ENCODE measurements at places on chromosomes 4 and X. TPM values are rescaled to one million over a fixed set of nuclear protein-coding genes. Genes with fewer than 3 reads are reported as not detected.

The IL2RG gene
- 6.1 TPM for total RNA-seq

The SMIM31 gene
- not detected for total RNA-seq

The CABS1 gene
- not detected for total RNA-seq

GRCh38 chr4:101306764-101307615 is 40.3 kb downstream of the PPP3CA start:
- no peak for DNase-seq

DNA sequence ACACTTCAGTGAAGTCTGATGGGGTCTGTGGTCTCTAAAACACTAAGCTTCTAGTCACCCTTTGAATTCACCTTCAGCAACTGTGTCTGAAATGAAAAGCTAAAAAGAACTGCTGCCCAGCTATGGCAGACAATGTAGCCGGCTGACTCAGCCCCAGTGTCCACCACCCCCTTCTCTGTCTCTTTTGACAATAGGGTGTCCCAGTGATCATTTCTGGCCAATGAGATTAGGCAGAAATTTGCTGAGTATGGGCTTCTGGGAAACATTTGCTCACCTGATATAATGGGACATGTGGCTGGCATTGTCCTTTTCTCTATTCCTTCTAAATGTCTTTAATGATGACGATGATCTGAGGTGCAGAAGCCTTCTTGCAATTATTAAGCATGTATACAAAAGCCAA is 20.6 kb downstream of the IGFBP7 start:
- no peak for DNase-seq

DNA sequence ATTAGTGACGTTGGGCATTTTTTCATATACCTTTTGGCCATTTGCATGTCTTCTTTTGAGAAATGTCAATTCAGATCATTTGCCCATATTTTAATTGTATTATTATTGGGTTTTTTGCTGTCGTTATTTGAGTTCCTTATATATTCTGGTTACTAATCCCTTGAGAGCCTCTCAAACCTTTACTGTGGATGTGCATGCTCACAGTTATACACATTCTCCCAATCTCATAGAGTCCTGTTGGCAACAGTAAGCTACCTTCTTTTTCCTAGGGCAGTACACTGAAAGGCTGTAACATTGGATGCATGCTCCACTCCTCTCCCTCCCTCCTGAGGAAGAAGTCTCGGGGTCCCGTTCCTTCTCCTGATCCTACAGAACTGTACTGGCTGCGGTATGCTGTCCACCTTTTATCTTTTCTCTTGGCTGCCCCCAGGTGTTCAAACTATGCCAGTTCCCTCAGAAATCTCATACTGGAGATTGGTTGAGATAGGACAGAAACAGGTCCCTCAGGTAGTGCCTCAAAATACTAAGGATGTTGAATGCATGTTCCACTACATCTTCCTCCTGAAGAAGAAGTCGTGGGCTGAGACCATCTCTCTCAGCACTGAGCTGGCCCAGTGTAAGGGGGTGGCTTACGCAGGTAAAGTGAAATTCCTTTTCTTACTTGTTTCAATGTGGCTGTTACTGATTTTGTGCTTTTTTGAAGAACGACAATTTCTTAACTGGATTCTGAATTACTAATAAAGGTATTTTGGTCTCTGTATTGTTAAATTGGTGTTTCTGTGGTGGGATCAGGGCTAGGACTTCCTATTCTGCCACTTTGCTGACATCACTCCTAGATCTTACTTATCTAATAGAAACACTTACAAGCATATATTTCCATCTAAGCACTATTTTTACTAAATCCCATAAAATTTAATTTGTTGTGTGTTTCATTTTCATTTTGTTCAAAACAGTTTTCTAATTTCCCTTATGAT is 145.4 kb upstream of the HUWE1 start:
- DNase-seq: peak; percentile 15

GRCh38 chrX:147376601-147377422 is 534.9 kb upstream of the FMR1 start:
- DNase-seq: peak; percentile 1

GRCh38 chr4:130110189-130110588 is 1014.2 kb downstream of the C4orf33 start:
- no peak for DNase-seq

DNA sequence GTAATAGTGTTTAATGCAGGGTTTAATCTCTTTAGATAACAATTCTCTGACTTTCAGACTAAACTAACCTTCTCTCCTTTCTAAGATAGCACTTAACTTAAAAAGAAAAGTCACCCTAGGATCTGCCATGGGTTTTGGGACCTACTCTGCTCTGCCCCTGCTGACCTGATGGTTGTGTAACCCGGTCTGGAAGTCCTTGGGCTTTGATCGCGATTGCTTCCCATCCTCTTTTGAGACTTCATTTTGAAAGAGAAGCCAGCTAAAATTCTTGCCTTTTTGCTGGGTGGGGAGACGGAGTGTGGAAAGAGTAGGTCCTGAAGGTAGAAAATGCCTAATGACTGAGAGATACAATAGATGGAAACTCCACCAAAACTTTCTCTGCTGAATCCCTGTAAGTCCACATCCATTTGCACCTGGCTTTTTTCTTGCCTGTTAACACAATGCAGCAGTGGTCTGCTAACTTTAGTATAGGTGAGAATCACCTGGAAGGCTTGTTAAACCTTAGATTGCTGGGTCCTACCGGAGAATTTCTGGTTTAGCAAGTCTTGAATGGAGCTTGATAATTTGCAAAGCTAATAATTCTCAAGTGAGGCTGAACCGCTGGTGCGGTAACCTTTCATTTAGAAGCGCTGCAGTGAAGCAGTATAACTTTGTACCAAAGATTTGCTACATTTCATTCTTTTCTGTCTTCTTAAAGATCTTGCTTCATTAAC is 45.6 kb upstream of the CCSER1 start:
- peak; percentile 12 for DNase-seq

GRCh38 chr4:122701965-122702364 is 30.5 kb upstream of the BBS12 start:
- no peak for DNase-seq

- no peak for DNase-seq
Observed at GRCh38 chrX:123803331-123803983, 56.4 kb upstream of the XIAP start.

- DNase-seq: no peak
Observed at GRCh38 chr4:176272799-176273198, 3.8 kb upstream of the ASB5 start.

DNA sequence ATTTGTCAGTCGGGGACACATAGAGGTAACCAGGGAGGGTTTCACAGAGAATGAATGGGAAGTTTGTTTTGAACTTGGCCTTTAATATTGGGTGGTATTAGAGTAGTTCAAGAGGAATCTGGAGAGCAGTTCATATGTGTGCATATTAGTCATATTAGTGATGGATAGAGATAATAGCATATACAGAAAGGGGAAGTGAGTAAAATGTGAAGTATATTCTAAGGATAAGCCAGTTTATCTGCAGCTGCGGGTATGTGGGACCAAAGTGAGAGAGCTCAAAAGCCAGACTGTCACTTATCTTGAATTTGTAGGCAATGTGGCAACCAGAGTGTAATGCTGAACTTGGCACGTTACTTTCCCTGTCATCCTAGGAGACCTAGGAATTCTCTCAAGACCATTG is 169.9 kb downstream of the AFF2 start:
- DNase-seq: no peak

- DNase-seq: no peak
Observed at GRCh38 chr4:141610365-141610764, 26.0 kb upstream of the IL15 start.

DNA sequence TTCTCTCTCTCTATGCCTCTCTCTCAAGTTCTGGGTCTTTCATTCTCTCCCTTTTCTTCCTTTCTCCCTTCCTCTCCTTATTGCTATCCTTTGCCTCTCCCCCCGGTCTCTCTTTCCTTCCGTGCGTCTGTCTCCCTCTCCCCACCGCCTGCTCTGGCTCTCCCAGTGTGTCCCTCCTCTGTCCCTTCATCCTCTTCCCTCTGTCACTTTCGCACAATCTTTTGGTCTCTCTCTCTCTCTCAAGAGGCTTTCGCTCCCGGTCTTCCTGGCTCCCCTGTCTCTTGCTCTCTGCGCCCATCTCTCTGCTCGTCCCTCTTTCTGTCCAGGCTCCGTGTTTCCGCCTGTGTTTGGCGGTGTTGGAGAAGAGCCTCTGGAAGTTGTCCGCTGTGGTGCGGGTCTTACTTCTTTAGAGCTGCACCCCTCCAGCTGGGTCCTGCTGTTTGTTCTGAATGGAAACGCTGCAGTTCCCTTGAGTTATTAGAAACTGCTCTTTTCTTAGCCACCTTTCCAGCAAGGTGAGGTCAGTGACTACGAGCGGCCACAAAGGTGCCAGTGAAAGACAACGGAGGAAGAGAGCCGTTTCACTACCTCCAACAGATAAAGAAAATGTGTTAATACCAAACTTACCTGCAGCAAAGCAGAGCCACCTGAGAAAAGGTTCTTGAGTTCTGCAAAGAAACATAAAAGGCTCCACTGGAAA is 1.1 kb downstream of the BMPR1B start:
- peak; percentile 2 for DNase-seq

DNA sequence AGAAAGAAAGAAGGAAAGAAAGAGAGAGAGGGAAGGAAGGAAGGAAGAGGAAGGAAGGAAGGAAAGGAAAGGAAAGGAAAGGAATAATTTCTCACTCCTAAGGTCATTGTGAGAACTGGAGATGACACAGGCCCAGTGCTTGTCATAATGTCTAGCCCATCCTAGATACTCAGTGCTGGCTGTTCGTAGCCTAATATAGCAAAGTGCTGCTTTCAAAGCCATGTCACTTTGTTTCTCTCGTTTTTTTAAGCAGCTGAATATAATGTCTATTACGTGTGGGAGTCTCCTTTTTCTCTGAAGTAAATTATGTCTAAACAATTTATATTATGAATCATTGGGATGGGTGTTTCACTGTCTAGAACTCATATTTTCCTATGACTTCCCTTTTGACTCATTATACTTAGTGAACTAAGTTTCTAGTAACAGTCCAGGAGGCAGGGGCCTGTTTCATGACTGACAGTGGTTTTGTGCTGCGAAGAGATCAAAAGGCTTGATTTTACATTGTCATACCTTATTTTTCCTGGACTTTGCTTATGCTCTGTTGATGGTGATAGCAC is 327.0 kb upstream of the ZFP42 start:
- no peak for DNase-seq

DNA sequence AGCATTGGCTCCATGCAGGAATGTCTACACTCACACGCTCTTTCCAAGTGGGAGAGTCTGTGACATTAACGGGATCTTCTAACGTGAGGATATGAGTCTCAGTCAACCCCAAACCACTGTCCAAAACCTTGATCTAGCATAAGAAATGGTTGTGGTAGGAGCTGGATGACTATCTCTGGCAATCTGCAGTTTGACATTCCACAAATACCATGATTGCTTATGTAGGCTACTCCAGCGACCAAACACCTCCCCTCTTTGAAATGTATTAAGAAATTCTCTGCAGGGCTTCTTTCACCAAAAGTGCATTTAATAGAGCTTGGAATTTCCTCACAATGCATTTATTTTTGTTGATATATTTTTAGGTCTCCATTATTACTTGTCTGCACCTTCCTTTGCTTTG is 14.1 kb upstream of the STX18 start:
- no peak for DNase-seq

GRCh38 chrX:118346258-118347094 is 570 bp downstream of the WDR44 start:
- peak; percentile 30 for DNase-seq

The GCNA gene
- 3.6 TPM for total RNA-seq

- DNase-seq: no peak
Observed at GRCh38 chr4:172997856-172998255, 170.8 kb upstream of the GALNT7 start.

DNA sequence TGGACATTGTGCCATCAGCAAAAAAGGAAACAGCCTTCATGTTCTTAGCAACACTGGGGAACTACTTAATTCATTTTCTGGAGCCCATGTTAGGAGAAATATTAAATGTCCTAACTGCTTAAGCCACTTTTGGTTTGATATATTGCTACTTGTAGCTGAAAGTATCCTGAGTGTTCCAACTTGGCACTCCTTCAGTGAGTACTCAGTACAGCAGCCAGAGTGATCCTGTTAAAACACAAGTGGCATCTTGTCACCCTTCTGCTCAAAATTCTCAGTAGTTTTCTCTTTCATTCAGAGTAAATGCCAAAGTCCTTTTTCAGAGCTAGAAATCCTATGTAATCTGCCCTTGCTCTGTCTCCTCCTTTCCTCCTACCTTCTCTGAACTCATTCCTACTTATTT is 522.0 kb downstream of the GRID2 start:
- DNase-seq: peak; percentile 41

- no peak for DNase-seq
Observed at GRCh38 chr4:187608001-187608421, 387.6 kb upstream of the ZFP42 start.

The TEC gene
- total RNA-seq: 3.6 TPM

DNA sequence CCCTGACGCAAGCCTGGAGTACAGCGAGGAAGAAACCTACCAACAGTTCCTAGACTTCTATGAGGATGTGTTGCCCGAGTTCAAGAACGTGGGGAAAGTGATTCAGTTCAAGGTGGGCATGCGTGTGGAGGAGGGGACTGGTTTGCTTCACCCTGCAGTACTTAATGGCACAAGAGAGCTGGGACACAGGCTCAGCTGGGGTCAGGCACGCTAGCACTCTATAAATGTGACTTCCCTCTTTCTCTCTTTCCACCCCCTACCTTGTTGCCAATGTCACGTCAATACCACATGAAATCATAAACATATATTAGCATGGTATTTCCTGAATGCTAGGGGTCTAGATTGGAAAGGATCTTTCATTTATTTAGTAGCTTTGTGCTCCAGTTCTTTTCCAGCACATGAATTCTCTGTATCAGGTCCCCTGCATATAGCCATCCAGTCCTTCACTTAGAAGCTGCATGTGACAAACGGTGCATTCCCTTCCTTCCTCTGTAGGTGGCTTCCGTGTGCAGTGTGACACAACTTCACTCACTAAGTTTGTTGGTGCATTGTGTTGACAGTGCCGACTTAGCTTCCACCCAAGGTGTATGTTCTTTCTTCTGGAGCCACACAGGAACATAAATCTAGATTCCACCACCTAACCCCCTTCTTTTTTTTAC is 25.6 kb downstream of the ZRSR2 start:
- no peak for DNase-seq

GRCh38 chrX:66675541-66675940 is 36.7 kb upstream of the EDA2R start:
- no peak for DNase-seq

DNA sequence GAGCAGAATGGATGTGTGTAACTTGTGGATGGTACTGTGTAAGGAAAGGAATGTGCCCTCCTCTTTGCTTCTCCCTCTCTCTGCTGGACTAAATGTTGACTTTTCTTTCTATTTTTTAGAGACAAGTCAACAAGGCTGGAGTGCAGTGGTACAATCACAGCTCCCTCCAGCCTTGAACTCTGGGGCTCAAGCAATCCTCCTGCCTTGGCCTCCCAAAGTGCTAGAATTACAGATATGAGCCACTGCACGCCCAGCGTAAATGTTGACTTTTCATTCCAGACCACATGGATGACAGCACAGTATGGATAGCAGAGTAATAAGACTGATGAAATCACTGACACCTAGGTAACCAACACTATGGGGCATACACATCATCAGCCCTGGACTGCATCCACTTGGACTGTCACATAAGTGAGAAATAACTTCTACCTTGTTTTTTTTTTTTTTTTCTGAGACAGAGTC is 5.1 kb upstream of the RPS3A start:
- no peak for DNase-seq

GRCh38 chrX:10988653-10989052 is 122.5 kb upstream of the HCCS start:
- DNase-seq: no peak

The FRG2 gene
- total RNA-seq: not detected

- peak; percentile 76 for DNase-seq
Observed at GRCh38 chr4:54090804-54091623, 8.9 kb upstream of the GSX2 start.

The CT55 gene
- total RNA-seq: not detected

The PRKG2 gene
- total RNA-seq: 1.2 TPM

The RAB40A gene
- 0.67 TPM for total RNA-seq
